Motor neuron (in vitro differentiated cells): ENCODE measurements at places on chromosomes 2 and 18.
A peak's percentile ranks its signal among the peaks of the same experiment; 100 is the strongest.

GRCh38 chr18:79760348-79760747 is 37.4 kb upstream of the KCNG2 start:
- ATAC-seq: no peak

DNA sequence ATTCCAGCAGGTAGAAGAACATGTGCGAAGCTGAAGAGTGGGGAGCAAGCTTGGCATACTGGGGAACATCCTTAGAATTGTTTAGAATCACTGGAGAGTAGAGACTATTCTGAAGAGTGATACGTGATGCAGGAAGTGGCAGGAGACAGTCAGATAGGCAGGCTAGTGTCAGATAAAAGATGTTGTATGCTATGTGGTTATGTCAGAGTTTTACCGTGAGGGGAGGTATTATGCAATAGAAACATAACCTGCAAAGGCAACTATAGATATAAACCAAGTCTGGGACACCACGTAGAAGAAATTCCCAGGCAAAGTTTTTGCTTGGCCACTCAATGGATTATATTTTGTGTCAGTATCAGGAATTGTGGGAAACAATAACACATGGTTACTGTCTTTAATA is 62.0 kb upstream of the ZSWIM2 start:
- no peak for ATAC-seq

- no peak for ATAC-seq
Measured at GRCh38 chr2:30577151-30577550, 130.1 kb downstream of the LCLAT1 start.

DNA sequence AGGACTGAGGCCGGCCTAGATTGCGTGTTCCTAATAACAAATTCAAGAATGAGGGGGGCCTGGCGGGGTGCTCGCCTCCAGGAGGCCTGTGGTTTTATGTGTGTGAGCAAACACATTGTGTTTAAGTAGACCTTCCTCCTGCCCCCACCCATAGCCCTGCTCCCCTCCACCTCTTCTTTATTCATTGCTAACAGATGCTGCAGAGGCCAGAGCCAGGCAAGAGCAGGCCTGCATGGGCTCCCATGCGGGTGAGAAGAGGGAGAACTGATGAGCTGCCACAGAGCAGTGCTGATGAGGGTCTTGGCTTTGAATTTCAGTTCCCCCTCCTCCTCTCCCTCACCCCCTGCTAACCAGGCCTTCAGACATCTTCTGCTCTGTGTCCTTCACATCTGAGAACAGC is 154.6 kb downstream of the OSR1 start:
- peak; percentile 57 for ATAC-seq

GRCh38 chr2:176471949-176472348 is 202.7 kb downstream of the MTX2 start:
- no peak for ATAC-seq

DNA sequence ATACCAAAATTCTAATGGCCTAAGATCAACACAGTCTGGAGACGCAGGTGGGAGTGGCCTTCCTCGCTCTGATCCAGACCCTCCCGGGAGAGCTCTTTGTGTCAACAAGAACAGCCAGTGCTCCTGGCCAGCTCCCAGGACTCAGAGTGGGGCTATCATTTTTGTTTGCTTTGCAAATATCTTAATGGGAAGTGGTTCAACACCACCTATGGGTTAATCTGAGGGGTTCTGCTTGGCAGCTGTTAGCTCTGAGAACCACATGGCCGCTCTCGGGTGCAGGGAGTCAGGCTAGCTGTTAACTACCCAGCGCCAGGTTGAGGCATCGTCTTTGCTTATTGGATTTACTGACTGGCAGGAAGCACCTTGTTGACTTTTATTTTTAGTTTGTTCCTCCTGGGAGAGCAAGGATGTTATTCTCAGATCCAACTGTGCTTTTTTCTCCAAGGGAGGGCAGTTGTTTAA is 184.8 kb upstream of the SP5 start:
- peak; percentile 73 for ATAC-seq

DNA sequence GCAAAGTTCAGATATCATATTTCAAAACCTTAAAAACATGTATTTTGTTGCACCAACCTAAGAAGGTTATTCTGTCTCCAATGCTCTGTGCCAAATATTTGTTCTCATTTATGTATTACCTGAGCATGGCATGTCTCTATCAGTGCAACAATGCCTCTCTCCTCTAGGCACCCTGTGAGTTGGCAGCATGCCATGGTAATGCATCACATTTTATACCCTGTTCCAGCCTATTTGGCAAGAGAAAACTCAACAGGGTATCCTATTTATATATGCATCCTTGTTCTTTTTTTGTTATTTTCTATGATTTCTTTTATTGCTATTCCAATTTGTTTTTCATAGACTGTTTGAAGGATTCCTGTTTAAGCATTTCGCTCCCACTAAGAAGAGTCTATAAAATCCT is 126.3 kb upstream of the NRXN1 start:
- ATAC-seq: no peak

DNA sequence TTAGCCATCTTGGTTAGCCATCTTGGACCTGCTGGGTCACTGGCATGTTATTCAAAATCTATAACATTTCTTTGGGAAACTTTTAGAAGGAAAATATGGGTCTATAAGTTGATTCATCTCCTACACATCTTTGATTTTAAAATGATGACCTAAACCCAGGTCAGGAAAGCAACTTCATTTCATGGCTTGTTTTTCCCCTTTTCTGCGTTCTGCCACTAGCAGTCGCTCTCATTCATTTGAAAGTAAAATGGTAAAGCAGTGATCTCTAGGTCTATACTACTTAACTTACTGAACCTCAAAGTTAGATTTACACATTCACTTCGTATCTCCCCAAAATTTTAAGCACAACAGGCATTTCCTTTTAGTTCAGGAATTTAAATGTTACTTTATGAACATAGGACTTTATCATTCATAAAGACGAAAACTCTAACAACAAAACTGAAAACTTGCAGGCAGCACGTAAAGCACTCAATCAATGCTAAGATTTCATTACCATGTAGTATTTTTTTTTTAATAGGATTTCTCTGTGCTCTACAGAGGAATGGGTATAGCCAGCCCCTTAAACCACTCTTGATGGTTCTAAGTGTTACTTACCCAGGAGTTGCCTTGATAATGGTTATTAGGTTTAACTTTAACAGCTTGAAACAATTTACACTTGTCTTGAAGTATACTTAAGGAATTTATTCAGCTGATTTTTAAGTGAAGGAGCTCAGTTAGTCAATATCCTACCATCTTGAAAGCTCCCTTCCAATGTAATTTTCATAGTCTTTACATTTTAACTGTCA is 62.5 kb downstream of the GORASP2 start:
- no peak for ATAC-seq

- no peak for ATAC-seq
Measured at GRCh38 chr2:158388159-158388558, 68.4 kb downstream of the CCDC148 start.

- peak; percentile 69 for ATAC-seq
Measured at GRCh38 chr18:40159141-40160017, 1795.7 kb upstream of the PIK3C3 start.

DNA sequence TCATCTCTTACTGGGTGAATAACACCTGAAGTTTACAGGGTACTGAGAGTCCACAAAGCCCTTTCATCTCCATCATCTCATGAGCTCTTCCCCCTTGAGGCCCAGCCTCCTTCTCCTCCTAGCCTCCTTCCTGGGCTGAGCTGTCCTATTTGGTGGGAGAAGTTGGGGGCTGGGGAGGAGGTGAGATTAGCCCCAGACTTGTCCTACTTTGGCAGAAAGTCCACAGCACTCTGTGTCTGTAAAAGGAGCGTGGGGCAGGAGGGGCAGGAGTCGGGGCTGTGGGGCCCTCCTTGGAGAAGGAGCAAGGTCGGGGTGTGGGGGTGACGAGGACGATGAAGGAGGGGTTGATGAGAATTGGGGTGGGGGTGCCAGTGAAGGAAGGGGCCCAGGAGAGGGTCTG is 10.0 kb upstream of the DES start:
- no peak for ATAC-seq

DNA sequence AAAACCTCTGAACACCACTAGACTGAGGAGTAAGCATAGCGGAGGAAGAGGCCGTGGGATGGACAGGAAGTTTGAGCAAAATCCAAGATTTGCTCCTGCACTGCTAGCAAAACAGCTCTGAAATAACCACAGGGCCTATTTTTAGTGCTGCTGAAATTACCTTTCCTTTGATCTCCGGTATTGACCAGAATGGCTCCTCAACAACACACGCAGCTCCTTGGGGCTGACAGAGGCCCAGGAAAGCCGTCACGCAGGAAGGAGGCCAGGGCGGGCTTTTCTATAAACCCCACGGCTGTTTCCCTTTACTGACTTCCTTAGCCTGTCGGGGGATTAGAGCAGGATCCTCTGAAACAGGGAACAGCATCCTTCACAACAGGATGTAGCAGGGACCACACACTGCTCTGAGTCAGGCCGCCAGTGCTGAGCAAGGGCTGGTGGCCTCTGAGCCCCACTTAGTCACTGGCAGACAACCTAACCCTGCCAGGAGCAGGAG is 80.8 kb upstream of the LCLAT1 start:
- ATAC-seq: no peak

GRCh38 chr2:164764996-164765395 is 76.6 kb downstream of the COBLL1 start:
- ATAC-seq: no peak

GRCh38 chr2:188966728-188967440 is 7.3 kb upstream of the COL3A1 start:
- ATAC-seq: no peak

GRCh38 chr2:97736608-97737330 is 23.4 kb downstream of the ZAP70 start:
- ATAC-seq: no peak

GRCh38 chr2:54859416-54859815 is 136.0 kb downstream of the EML6 start:
- no peak for ATAC-seq

DNA sequence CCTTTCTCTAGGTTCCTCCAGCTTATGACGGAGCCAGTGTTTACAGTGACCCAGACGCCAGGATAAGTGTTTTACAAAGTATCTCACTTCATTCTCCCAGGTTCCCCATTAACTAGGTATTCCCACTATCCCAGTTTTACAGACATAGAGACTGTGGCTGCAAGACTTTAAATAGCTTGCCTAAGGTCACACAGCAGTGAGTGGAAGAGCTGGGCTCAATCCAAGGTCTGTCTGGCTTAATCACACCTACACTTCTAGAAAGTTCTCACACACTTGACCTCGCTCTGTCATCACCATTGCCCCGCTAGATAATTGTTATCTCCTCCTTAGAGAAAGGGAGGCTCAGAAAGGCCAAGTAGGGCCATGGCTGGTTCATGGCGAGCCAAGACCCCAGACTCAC is 110.2 kb downstream of the ANTXR1 start:
- ATAC-seq: no peak

- no peak for ATAC-seq
Measured at GRCh38 chr2:216548901-216549331, 50.3 kb downstream of the RPL37A start.

DNA sequence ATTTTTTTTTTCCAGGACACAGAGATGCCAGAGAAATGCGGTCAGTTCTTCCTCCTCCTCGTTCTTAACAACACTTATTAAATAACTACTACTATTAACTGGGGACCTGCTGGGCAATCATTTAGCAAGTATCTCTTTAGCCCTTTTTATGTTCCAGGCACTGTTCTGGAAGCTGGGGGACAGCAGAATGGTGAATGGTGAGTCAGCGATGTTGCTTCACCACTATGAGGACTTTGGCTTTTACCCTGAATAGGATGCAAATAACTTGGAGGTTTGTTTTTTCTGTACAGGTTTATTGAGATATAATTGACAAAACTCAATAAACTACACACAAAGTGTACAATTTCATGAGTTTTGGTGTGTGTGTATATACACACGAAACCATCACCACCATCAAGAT is 179.9 kb upstream of the MSH6 start:
- no peak for ATAC-seq

GRCh38 chr2:230601510-230601909 is 111.1 kb upstream of the CAB39 start:
- no peak for ATAC-seq

DNA sequence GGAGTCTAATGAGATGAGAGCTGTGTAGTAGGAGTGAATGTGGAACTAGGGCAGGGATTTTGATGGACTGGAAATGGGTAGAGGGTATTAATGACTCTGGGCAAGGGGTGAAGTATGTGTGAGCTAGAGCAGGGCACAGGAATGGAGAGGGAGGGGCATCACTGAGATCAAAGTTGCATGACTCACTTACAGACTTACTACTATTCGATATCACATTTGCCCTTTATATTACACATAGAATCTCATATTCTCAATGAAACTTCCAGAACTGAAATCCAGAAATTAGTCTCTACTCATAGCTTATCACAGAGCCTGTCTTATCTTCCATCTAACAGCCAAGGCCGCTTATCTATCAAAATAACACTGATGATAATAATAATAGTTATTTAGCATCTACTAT is 20.0 kb upstream of the ITGB6 start:
- ATAC-seq: no peak

GRCh38 chr2:74578408-74578807 is 23.9 kb downstream of the DOK1 start:
- no peak for ATAC-seq

DNA sequence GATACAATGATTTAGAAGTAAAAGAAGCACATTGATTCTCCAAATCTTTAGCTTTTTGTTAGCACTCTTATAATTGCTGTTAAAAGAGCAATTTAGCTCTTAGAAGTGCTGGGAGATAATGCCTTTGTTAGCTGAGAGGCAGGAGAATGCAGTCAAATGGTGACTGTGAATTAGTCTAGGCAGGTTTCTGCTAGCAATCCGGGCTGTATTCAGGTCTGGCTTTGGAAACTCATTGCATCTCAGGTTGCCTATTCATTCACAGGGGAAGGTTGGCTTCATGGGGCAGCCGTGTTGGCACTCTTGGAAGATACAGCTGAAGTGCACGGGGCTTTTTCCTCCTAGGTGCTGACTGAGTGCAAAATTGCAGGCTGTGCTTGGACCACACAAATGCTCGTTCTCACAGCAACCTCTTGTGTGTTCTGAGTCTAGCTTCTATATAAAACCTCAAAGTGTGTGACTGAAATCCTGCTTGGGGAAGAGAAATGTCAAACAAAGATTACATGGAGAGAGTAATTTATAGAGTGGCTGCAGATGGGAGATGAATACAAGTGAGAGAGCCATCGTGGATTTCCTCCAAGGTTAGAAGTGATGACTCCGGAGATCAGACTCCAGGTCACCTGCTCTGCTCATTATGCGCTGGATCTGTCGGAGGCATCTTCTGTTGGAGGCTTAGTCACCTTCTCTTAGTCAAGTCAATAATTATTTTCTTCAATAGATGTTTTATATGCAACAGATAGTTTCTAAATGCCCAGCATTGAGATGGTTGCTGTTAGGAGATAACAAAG is 167.8 kb downstream of the PMAIP1 start:
- peak; percentile 94 for ATAC-seq

DNA sequence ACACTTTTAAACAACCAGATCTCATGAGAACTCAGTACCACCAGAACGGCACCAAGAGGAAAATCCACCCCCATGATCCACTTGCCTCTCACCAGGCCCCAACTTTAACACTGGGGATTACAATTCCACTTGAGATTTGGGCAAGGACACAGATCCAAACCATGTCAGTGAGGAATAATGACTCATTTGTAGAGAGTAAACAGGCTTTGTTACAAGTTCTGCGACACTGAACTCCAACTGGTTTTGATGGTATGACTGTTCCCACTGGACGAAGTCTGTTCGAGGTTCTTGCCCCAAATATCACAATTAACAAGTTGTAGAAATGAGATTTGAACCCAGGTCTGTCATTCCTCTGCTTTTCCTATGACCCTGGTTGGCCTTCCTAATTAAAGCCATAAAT is 718.1 kb upstream of the ID2 start:
- ATAC-seq: no peak

- ATAC-seq: no peak
Measured at GRCh38 chr18:79947054-79947755, 4.2 kb downstream of the SLC66A2 start.

- ATAC-seq: no peak
Measured at GRCh38 chr2:168192839-168193616, 54.4 kb downstream of the STK39 start.

GRCh38 chr18:33844232-33844631 is 266.2 kb downstream of the ASXL3 start:
- no peak for ATAC-seq
